Breast epithelium (tissue), 4 donors: ENCODE measurements at places on chromosomes 12 and 14.

DNA sequence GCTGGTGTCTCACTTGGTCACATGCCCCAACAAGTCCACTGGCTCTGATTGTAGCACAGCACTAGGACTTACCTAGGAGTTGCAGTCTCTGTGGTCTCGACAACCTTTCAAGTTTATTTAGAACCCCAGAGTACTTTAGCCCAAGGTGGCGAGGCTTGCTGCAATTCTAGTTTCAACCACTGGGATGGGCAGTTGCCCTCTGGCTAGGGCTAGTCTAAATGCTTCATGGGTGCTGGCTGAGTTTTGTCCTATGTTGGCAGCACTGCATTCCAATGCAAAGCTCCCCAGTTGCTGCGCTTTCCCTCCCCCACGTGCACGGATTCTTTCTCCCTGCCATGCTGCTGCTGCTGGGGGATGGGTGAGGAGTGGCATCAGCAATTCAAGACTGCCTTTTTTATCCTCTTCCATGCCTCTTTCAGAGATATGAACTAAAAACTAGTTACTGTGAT, 207.9 kb downstream of the SYNE2 start:
- DNase-seq, result no peak

DNA sequence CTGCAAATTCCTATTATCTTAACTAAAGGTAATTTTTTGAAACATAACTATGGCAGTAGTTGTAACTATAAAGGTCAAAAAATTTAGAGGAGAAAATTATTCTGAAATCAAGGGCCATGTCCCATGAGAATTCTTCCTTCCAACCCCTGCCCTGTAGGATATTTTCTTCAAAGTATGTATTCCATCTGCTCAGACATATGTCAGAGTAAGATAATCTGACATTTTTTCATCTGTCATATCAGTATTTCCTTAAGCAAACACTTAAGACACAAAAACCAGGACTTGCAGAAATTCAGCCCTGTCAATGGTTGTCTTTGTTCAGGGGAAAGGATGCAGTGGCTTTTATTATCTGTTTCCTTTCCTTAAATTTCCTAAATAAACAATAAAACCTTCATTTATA, 36.3 kb downstream of the ACSS3 start:
- no peak for DNase-seq

DNA sequence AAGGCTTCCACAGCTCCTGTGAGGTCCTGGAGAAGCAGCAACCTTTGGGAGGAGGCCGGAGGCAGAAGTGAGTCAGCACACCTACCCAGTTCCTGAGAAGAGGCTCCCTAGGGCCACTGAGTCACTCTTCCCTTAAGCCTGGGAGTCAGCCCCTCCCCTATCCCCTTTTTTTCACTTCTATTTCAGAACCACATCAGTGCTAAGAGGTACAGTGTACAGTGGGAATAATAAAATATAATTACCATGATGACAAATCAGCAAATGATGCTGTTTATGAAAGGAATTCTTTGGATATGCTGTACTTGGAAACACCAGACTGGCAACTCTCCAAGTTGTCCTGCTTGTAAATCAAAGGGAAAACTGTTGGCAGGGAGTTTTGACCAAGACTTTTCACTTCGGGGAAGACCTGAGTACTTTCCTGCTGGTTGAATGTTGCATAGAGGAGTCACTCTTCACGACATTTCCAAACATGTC, 7.8 kb upstream of the TBPL2 start:
- DNase-seq, result no peak

GRCh38 chr12:8891976-8892375, 22.3 kb upstream of the PHC1 start:
- no peak for DNase-seq

DNA sequence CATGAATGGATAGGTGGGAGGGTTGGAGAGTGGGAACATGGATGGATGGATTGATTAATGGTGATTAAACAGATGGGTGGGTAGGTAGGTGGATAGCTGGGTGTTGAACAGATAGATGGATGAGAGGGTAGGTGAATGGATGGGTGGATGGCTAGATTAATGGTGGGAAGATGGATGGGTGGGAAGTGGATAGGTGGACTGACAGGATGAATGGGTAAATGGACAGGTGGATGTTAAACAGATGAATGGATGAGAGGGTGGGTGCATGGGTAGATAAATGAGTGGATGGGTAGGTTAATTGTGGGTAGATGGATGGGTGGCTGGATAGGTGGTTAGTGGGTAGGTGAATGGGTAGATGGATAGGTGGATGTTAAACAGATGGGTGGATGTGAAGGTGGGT, 147.0 kb upstream of the NOS1 start:
- DNase-seq, result no peak

- DNase-seq, result no peak
Observed at GRCh38 chr12:119341020-119341419, 6.5 kb downstream of the CCDC60 start.

- DNase-seq, result no peak
Observed at GRCh38 chr12:8658346-8658745, 4.3 kb downstream of the MFAP5 start.

- DNase-seq, result no peak
Observed at GRCh38 chr12:113395119-113395518, 8.6 kb downstream of the SDS start.

- no peak for DNase-seq
Observed at GRCh38 chr12:81683881-81684280, 75.3 kb downstream of the PPFIA2 start.

- no peak for DNase-seq
Observed at GRCh38 chr12:43621262-43621661, 69.3 kb upstream of the ADAMTS20 start.

DNA sequence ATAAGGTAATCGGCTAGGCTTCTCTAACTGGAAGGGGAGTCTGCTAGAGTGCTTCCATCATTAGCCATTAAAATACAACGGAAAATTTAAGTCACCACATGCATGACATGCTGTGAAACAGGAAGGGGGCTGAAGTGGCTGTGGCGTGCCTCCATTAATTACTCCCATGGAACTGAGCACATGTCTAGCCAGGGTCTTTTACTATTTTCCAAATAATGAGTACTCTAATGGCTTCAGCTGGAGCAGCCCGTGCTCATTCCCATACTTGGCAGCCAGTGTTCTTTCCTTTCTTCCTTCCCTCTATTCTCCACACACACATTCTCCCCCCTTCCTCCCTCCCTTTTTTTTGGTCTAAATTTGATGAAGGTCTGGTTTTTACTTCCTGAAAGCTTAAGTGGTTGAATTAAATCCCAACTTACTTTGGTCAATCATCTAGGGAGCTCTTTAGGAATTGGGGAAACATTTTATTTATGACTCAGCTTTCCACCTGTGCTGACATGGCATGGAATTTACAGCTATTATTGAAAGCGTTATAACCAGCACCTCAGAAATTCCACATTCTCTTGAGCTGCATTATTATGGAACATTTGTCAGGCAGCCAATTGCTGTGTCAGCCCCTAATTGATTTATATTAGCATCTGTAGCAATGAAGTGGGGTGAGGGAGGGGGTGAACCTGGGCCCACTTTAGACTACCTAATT, 72.3 kb downstream of the LRIG3 start:
- DNase-seq, result no peak

- DNase-seq, result no peak
Observed at GRCh38 chr14:77175843-77176242, 5.8 kb upstream of the TMEM63C start.

GRCh38 chr12:67697967-67698366, 49.4 kb downstream of the DYRK2 start:
- DNase-seq, result no peak

GRCh38 chr12:49293056-49293956, 1.6 kb upstream of the PRPH start:
- DNase-seq, result no peak

GRCh38 chr14:102885737-102886447, 36.6 kb upstream of the AMN start:
- no peak for DNase-seq

DNA sequence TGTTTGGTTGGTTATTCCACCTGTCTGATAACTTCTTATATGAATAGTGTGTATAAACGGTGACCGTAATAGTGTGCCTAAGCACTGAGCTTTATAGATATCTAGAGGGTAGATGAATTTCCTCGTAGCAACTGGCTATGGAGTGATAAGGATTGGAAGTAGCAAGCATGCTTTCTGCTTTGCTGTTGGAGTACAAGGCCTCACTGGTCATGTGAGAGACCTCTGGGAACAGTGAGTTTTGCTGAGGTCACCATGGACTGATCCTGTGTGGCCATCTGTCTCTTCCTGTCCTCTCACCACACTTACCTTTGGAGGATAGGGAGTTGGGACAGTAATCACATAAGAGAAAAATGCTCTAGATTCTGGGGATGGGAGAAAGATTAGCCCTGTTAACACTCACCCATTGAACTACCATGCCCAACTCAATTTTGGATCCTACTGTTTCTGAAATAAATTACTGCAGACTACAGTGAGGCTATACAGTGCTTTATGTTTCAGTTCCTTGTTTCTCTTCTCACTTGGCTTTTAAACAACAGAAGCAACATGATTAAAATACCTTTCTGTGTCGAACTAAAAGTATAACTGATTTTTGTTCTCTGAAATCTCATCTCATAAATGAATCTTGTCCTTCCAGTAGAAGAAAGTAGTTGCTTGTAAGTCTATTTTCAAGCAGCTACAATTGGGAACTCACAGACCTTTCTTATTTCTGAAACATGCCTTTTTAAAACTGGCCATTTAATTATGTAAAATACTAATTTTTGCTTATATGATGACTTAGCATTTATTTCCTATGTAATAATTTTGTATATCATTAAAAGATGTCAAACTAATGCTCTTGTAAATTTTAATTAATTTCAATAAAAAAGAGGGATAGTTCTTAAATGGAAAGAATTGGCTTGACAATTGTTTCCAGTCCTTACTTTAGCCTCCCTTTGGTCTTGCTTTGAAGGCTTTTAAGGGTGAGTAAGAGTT, 8.3 kb downstream of the TMX1 start:
- no peak for DNase-seq

DNA sequence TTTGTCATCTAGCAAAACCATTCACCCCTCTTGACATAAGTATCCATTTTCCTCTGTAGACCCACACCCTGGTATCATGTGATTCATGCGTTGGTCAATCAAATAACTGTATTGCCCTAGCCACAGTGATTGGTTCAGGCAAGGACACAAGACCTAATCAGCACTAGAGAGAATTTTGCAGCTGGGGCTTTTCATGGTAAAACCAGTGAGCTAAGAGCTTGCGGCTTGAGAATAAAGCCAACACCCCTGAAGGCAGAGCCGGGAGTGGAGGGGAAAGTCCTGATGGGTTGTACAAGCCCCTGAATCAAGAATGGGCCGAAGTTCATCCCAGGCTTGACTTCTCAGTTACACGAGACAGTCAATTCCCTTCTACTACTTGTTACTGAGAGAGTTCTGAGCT, 33.2 kb upstream of the LTBP2 start:
- no peak for DNase-seq

- DNase-seq, result no peak
Observed at GRCh38 chr12:39626033-39626814, 6.6 kb upstream of the ABCD2 start.

- DNase-seq, result no peak
Observed at GRCh38 chr12:68896881-68897540, 36.0 kb downstream of the CPM start.

DNA sequence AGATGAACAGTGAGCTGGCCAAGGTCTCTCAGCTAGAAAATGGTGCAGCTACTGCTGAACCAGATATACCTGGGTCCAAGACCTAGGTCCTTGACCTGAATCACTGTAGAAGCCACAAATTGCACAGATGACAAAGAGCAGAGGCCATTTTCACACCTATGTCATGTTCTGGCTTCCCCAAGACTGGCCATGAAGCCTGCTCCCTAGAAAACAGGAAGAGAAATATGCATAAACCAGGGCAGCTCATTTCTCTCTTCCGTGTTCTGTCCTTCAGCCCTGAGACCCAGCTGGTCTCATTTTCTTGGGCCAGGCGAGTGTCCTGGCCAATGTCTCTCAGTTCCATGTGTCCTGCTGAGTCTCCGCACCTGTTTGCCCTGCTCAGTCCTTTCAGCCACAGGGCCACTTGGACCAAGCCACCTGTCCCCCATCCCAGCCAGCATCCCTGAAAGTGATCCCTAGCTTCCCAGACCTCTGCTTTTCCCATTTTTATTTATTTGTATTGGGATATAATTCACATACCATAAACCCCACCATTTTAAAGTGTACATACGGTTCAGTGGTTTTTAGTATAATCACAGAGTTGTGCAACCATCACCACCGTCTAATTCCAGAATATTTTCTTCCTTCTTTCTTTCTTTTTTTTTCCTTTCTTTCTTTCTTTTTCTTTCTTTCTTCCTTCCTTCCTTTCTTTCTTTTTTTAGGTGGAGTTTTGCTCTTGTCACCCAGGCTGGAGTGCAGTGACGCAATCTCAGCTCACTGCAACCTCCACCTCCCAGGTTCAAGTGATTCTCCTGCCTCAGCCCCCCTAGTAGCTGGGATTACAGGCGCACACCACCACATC, 27.0 kb downstream of the P2RX7 start:
- DNase-seq, result no peak

DNA sequence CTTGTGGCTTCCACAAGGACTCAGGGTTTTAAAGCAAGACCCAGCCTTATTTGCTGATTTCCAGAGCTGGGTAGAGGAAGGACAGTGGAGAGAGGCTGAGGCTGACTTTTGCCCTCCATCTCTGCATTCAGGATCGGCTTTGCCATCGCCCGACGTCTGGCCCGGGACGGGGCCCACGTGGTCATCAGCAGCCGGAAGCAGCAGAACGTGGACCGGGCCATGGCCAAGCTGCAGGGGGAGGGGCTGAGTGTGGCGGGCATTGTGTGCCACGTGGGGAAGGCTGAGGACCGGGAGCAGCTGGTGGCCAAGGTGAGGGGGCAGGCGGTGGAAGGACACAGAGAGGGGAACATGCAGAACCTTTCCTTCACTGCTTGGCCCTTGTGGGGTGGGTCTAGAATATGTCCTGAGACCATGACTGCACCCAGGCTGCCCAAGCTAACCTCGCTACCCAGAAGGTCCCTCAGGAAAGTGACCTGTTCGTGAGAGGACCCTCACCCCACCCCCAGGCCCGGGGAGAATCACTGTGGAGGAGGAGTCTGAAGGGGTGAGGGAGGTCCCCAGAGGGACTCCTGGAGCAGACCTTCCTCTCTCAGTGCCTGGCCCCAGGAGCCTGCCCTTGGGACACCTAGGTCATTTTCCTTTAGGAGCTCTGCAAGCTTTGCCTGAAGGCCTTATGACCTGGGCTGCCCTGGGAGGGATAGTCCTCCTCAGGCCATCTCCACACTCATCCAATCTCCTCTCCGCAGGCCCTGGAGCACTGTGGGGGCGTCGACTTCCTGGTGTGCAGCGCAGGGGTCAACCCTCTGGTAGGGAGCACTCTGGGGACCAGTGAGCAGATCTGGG, 3.1 kb downstream of the DHRS2 start:
- DNase-seq, result peak; percentile 15

- DNase-seq, result no peak
Observed at GRCh38 chr12:32301216-32301615, 98.1 kb upstream of the FGD4 start.

GRCh38 chr14:69666112-69666511, 54.7 kb downstream of the SUSD6 start:
- no peak for DNase-seq

GRCh38 chr14:77709412-77709811, 1.5 kb downstream of the SLIRP start:
- DNase-seq, result no peak

GRCh38 chr12:53991077-53991460, 6.1 kb downstream of the HOXC10 start:
- DNase-seq, result no peak
